ENCODE measurements at places on chromosomes 16 and 17.
A peak's percentile ranks its signal among the peaks of the same experiment; 100 is the strongest.

DNA sequence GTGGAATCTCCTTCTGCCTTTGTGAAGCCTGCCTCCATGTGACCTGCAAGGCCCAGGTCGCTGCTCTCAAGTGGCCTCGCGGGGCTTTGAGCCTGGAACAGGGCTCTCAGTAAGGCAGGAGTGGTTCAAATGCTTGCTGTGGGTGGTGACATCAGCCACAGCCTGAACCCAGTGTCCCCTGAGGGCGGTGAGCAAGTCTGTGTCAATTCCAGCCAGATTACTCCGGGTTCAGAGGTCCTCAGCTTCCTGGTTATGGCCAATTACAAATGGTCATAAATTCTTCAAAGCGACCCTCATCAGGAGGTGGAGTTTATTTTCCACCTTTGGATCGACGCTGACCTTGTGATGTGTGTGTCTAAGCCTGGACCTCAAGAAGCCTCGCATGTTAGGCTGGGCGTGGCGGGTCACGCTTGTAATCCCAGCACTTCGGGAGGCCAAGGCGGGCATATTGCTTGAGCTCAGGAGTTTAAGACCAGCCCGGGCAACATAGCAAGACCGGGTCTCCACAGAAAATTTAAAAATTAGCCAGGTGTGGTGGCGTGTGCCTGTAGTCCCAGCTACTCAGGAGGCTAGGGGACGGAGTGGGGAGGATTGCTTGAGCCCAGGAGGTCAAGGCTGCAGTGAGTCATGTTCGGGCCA is 17.3 kb downstream of the LGALS3BP start:
- no peak for DNase-seq

- DNase-seq = no peak
Observed at GRCh38 chr17:21528031-21528695, 152.0 kb downstream of the KCNJ12 start.

DNA sequence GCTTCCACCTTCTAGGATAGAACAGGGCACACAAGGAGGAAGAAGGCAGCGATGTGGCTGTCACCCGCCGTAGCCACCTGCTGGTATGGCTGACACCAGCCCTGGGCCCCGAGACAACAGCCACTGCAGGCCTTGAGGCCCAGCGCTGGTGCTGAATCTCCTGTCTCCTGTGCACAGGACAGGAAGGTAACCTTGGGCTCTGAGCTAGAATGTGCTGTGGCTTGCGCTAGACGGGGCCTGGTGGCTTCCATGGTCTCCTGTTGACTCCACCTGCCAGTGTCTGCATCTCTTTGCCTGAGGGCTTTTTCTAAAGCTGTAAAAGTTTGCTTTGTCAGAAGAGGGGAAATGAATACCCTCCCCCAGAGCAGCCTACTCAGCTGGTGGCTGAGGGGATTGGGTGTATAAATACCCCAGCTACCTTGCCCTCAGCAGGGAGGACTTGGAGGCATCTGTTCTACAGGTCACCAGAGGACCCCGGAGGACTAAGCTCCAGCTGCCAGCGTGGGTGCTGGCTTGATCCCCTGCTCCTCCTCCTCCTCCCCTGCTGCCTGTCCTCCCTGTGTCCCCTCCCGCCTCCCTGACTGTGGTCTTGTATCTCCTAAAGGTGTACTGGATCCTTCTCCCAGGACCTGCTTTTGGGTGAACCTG is 76.1 kb upstream of the SDK2 start:
- DNase-seq = no peak

DNA sequence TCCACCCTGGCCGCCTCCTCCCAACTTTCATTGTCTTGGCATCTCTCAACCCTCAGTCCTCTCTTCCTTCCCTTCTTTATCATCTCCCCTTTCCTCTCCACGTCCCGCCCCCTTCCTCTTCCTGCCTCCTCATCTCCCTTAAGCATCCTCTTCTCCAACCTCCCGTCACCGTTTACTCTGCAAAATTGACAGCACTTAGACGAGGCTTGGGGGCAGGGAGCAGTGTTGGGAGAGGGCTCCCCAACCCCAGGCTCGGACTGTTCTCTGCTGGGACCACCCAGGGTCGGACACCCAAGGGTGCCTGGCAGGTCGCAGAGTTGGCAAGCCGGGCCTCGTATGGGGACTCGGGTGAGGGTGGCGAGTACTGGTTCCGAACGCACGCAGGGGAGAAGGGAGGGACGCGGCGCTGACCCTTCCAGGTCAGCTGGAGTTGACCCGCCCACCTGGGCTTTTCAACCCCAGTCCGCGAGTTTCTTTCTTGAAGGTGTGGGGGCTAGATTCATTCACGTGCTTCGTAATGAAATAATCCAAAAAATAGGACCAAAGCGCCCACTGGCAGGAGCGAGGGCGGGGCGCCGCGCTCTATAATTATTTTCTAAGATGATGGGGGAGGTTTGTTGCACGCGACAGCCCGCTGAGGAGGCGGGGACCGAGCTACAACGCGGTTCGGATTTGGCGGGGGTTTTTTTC is 775 bp upstream of the PAGR1 start:
- DNase-seq = no peak

GRCh38 chr17:43118679-43119615 is 6.2 kb downstream of the BRCA1 start:
- no peak for DNase-seq

DNA sequence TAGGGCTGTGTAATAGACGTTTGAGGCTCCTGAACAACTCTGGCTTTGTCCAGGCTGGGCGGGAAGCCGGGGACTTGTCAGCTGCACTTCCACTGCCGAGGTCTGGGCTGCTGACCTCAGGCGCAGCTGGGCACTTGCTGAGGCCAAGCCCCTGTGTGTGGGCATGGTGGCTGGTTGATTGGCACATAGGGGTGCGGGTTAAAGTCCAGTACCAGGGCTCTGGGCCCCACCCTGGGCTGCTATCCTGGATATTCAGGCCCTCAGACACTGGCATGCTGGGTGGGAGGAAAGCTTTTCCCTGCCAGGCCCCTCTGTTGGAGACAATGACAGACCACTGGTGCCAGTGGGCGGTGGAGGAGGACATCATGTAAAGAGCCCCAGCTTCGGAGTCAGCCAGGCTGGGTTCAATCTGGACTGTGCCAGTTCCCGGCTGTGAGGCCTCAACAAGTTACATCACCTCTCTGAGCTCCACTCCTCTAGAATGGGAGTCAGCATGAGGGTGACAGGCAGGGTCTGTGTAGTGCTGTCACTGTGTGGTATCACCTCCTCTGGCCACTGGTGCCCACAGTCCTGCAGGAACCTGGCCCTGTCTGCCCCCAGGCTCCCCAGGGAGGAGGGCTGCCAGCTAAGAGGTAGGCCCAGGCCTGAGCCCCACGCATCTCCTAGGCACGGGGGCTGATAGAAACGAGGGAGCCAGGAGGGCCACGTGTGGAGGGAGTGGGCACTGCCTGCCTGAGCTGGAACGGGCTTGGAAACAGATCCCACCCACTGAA is 42.5 kb downstream of the PSME3IP1 start:
- no peak for DNase-seq

DNA sequence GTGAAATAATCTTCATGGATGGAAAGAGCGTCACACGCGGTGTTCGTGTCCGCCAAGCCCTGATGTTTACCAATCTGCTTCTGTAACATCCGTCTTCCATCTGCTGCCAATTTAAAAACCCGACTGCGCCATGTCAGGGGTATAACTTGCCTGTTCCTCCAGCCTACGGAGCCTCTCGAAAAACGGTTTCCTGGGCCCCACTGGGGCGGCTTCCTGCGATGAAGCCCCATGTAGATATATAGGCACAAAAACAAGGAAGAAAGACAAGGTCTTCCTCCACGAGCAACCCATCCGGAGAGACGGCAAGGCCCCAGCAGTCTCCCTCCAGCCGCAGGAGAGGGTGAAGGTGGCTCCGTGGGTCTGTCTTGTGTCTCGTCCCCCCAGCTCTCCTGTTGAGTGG is at the start of gene PTX4:
PTX4 (minus strand) TSS at position 326 of the 400 bp plus-strand sequence; CDS start at position 291, 35 bp downstream.
- DNase-seq = no peak

DNA sequence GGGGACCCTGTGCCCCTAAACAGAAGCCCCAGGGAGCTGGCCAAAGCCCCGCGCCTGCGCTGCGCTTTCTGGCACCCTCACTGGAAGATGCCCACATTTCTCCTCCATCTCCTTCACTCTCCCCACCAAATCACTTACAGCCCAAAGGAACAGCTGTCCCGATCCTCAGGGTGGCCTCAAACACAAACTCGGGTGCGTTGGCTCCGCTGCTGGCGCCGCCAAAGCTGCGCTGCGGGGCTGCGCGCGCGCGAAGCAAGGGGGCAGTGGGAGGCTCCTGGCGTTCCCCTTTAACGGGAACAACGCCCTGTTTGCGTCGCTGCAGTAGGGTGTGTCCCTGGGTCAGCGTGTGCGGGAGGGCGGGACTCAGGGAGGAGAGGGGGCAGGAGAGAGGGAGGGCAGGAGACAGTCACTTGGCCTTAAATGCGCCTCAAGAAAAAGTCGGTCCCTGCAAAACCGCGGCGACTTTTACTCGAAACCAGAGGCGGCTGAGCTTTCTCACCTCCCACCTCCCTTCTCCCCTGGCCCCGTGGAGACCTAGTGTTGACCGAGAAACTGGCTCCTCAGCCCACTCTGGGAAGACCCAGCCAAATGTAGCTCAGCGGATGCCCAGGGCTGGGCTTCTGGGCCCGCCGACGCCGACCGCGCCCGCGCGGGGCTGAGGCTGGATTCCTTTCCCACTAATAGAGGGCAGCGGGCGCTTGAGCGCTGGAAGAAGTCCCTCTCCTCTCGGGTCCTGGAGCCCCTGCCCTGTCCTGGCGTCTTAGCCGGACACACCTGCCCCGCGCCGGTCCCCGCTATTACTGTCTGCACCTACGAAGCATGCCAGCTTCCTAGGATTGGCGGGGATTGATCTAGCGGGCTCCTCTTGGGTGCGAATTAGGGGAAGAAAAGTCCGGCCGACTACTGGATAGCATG is 2.6 kb downstream of the PMP22 start:
- DNase-seq = no peak

DNA sequence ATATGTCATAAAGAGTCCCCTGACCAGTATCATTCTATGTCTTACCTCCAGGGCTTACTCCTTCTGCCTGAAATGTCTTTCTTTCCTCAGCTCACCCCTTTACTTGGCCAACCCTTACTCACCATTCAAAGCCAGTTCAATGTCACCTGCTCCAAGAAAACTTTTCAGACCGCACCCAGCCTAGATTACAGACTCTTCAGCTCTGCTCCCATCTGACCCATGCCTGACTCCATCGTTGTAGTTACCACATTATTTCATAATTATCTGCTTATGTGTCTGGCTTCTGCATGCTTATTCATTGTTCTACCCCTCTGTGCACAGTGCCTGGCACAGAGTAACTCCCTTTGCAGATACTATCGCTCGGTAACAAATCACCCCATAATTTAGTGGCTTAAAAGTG is 62.5 kb upstream of the TOB1 start:
- DNase-seq = no peak

DNA sequence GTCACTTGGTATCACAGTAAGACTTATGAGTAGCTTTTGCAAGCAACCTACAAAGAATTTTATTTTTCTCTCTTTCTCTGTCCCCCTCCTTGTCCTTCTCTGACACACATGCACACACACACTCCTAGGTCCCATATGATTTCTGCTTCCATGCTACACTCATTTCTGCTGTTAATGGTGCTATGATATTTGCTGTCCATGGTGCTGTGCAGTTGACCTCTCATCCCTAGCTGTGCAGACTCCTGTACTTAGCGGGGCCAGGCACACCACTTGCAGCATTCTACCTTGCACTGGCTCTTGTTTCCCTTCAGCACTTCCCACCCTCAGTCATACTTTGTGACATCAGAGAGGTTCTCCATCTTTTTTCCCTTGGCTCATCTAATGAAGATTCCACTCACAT is 158.9 kb upstream of the CNTNAP4 start:
- DNase-seq = peak; percentile 13

DNA sequence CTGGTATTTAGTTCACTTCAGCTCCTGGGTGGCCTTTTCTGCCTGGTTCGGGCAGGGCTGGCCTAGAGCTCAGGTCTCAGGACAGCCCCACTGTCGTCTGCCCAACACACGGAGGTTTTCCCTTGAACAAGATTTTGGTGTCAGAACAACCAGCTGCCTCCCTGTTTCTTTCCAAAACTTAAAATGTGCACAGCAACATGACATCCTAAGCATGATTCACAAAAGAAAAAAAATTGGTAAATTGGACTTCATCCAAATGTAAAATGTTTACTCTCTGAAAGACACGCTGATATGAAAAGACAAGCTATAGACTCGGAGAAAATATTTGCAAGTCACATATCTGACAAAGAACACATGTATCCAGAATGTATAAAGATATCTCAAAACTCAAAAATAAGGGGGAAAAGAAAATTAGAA is 197.8 kb upstream of the CHMP6 start:
- peak; percentile 39 for DNase-seq

- no peak for DNase-seq
Observed at GRCh38 chr17:56678249-56679114, 85.0 kb downstream of the NOG start.

- DNase-seq = no peak
Observed at GRCh38 chr16:25914357-25914962, 222.7 kb downstream of the HS3ST4 start.

- no peak for DNase-seq
Observed at GRCh38 chr17:65558683-65559460, 2.6 kb downstream of the AXIN2 start.

DNA sequence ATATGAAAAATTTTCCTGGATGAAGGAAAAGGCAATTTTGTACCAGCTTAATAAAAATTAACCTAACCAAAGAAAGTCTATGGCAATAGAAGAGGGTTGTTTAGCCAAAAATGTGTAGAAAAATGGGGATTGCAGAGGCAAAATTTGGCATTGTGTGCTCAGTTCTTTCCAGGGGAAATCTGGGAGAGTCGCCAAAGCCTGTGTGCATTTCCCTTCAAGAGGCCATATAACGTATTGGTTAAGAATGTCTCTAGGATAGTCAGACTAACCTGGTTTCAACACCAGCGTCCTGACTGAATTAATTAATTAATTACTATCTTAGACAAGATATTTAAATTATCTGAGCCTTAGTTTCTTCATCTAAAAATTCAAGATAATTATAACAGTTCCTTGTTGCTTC is 44.8 kb upstream of the HLF start:
- DNase-seq = peak; percentile 29

- no peak for DNase-seq
Observed at GRCh38 chr16:15538507-15538906, 104.1 kb downstream of the BMERB1 start.

- peak; percentile 95 for DNase-seq
Observed at GRCh38 chr17:6551869-6552531, 4.4 kb downstream of the PITPNM3 start.

- peak; percentile 87 for DNase-seq
Observed at GRCh38 chr17:64420143-64420670, 28.7 kb upstream of the MILR1 start.

- no peak for DNase-seq
Observed at GRCh38 chr16:7755347-7755882, 422.8 kb downstream of the RBFOX1 start.

- DNase-seq = no peak
Observed at GRCh38 chr17:41705271-41705991, 6.7 kb upstream of the GAST start.
